ENCODE measurements at places on chromosomes 6 and 20.

GRCh38 chr20:21505161-21505809 is 8.6 kb downstream of the NKX2-2 start:
- DNase-seq = no peak

GRCh38 chr6:166624275-166624674 is 2.8 kb downstream of the RPS6KA2 start:
- peak; percentile 8 for DNase-seq

- no peak for DNase-seq
Observed at GRCh38 chr20:54218470-54218869, 10.6 kb downstream of the PFDN4 start.

DNA sequence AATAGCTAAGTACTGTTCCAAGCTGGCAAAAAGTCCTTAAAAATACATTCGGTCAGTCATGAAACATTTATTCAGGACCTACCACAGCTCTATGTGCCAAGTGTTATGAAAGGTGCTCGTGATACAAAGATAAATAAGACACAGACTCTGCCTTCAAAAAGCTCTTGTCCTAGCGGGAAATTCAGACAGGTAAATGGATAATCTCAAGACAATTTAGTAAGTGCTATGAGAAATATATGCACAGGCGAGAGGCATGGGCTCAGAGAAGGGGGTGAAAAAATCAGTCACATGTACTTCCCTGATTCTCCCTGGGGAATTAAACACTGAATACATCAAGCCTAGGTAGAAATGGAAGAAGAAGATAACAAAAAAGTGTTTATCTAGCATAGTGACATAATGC is 49.8 kb upstream of the HEY2 start:
- DNase-seq = no peak

- DNase-seq = no peak
Observed at GRCh38 chr6:143619824-143620401, 57.9 kb upstream of the PHACTR2 start.

DNA sequence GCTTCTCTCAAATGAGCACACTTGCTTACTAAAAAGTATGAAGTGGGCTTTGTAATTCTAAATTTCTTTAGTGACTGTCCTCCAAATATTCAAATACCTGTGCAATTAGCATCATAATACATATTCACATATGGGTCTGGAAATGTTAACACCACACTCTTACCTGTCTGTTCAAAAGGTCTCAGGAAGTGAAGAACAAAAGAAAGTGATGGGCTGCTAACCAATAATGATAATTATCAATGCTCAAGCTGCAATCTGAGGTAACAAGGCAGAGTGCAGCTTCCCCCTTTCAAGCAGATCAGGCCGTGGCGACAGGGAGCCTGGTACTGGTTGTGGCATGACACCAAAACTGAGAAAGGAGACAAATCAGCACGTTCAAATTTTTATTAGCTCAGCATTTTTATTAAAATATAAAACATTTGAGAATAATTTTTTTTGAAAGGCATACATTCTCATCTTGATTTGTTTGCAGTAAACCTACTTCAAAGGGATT is 1044.7 kb upstream of the EPHA7 start:
- no peak for DNase-seq

- DNase-seq = no peak
Observed at GRCh38 chr20:25296094-25297093, 48.5 kb downstream of the PYGB start.

DNA sequence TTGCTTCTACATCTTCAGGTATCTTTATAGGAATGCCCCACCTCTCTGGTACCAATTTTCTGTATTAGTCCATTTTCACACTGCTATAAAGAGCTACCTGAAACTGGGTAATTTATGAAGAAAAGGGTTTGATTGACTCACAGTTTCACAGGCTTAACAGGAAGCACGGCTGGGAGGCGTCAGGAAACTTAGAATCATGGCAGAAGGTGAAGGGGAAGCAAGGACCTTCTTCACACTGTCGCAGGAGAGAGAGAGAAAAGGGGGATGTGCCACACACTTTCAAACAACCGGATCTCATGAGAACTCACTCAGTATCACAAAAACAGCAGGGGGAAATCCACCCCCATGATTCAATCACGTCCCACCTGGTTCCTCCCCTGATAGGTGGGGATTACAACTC is 24.4 kb upstream of the LY86 start:
- no peak for DNase-seq

- no peak for DNase-seq
Observed at GRCh38 chr6:57017841-57018240, 28.7 kb upstream of the KIAA1586 start.

- DNase-seq = no peak
Observed at GRCh38 chr20:22542427-22542826, 41.9 kb downstream of the FOXA2 start.

DNA sequence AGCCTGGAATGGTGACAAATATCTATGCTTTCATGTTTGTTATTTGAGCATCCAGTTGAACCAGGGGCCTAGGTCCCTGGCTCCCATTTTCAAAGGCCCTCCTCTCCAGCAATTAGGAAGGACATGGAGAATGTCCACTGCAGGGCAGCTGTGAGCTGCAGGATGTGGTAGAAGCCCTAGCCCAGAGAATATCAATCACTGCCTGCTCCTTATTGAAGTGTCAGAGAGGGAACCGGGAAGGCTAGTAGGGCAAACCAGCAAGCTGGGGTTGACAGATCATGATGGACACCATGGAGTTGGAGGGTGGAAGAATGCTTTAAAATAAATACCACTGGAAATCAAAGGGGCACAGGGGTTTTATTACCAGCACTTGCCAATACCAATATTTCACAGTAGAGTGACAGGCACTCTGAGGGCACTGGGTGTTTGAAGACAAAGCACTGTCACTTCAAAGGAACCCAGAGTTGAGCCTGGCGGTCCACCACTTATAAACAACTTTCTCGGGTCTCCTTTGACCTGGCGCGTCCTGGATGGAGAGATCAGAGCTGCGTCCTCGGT is 47.7 kb downstream of the ZNF831 start:
- no peak for DNase-seq

DNA sequence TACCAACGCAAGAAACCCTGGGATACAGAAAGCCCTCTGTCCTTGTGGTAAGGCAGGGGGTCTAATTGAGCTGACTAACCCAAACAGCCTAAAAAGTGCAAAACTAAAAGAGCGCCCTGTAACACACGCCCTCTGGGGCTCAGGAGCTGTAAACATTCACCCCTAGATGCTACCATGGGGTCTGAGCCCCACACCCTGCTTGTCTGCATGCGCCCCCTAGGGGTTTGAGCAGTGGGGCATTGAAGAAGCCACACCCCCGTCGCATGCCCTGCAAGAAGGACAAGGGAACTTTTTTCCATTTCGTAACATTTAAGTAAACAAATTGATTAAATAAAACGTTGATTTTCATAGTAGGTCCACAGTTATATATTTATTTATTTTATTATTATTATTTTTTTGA is 616.9 kb upstream of the MAN1A1 start:
- no peak for DNase-seq

DNA sequence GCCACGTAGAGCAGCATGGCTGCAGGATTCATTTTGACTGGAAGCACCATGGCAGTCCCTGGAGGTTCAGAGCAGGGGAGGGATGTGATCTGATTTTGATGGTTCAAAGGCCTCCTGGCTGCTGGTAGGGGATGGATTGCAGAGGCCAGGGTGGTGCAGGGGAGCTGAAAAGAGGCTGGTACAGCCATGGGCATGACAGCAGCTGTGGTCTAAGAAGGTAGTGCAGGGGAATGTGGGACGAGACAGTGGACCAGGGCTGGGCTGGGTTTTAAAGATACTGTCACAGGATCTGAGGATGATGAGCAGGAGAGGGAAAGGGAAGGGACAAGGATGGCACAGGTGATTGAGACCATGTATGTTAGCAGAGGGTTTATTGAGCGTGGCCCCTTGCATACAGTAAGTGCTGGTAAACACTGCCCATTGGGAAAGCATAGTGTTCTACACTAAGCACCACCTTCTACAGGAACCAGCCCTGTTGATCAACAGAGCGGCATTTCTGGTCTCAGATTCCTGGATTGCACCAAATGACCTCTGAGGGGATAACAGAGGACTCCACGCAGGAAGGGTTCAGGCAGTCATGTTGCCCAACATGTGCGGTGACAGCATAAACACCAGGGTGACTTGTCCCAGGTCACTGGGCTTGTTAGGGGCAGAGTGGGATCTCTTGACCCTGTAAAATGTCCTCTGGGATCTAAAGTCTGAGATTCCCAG is 14.5 kb upstream of the SIRPA start:
- no peak for DNase-seq

DNA sequence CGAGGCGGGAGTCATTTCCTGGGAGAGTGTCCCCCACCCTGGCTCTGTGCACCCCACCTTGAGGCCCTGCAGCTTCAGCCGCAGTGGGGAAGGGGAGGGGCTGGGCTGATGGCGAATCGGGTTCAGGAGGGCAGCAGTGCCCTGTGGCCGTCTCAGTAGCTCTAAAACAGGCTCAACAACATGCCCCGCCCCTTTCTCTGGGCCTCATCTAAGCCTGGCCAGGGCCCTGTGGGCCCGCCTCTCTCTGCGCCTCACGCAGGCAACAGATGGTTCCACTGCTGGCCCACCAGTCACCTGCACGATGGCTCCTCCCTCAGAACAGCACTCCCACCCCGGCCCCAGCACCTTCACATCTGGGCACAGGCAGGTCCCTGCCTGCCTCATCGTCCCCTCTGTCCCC is 30.2 kb downstream of the CHRNA4 start:
- DNase-seq = no peak

- DNase-seq = no peak
Observed at GRCh38 chr6:24554474-24554873, 59.7 kb downstream of the ALDH5A1 start.

- no peak for DNase-seq
Observed at GRCh38 chr20:2507875-2508630, 662 bp downstream of the ZNF343 start.

GRCh38 chr20:21026951-21027350 is 79.2 kb downstream of the LINC00237 start:
- no peak for DNase-seq

DNA sequence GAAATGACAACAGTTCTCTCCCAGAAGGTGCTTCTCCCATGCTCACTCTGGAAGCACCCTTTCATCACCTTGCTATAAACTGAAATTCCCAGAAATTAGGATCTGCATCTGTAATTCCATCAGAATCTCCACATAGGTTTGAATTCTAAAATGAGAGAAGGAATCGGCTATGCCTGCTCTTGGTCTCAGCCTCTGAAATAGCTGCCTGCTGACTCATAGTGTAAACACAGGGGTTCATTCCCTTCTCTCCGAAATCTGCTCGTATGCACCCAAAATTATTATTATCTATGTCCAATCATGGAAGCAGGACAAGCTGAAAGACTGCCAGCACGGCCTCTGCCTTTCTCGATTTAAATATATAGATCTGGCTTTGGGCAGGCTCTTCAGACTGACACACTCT is 74.6 kb upstream of the TAB2 start:
- DNase-seq = no peak

- no peak for DNase-seq
Observed at GRCh38 chr6:97423190-97423589, 140.2 kb upstream of the MMS22L start.

All from SIG-M5 (cell line).